ENCODE measurements at places on chromosomes 3 and 15. TPM values are rescaled to one million over a fixed set of nuclear protein-coding genes. Genes with fewer than 3 reads are reported as not detected.

GRCh38 chr3:107429320-107430181, 52.3 kb downstream of the CCDC54 start:
- no peaks in the 10 kb centered on the region for H3K36me3 ChIP-seq
- H3K27me3 ChIP-seq, result peaks cover 20% of the 10 kb centered on the region
- H3K4me1 ChIP-seq, result peaks cover 23% of the 10 kb centered on the region
- DNase-seq, result peak; percentile 59
- H3K4me3 ChIP-seq, result peak overlapping the region; percentile 61

GRCh38 chr3:152076148-152076547, 192.6 kb upstream of the MBNL1 start:
- no peaks in the 10 kb centered on the region for H3K4me1 ChIP-seq
- no peaks in the 10 kb centered on the region for H3K36me3 ChIP-seq
- H3K27ac ChIP-seq, result no peak overlapping the region
- no peak for DNase-seq
- no peak overlapping the region for H3K4me3 ChIP-seq
- H3K27me3 ChIP-seq, result no peaks in the 10 kb centered on the region

- DNase-seq, result no peak
- H3K4me1 ChIP-seq, result peaks cover 13% of the 10 kb centered on the region
- peaks cover 12% of the 10 kb centered on the region for H3K27me3 ChIP-seq
- no peaks in the 10 kb centered on the region for H3K36me3 ChIP-seq
- H3K4me3 ChIP-seq, result no peak overlapping the region
- H3K27ac ChIP-seq, result no peak overlapping the region
Measured at GRCh38 chr3:99878005-99878404, 60.3 kb downstream of the CMSS1 start.

DNA sequence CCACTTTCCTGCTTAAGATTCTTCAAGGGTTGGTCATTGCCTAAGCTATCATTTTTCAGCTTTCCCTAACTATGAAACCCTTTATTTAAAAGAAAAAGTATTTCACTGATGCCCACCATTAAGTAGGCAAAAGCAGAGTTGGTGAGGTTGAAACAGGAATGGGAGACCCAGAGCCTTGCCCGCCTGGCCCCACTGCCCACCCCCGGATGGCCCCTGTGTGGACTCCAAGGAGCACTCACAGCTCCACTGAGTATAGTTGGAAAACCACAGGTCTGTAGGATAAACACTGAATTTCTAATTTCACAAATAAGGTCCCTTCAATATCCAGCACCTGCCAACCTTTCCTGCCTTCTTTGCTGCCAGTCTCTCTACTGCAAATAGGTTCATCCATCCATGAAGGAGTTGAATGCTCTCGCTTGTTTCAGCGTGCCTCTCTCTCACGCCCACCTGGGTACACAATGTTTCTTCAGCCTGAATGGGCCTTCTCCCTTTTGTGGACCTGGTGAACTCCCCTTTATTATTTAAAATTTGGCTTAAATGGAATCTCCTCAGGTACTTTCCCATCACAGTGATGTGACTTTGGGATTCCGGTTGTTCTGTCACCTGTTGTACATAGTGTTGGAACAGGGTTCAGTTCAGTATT, 8.7 kb upstream of the ACAP2 start:
- no peaks in the 10 kb centered on the region for H3K36me3 ChIP-seq
- H3K27me3 ChIP-seq, result no peaks in the 10 kb centered on the region
- no peaks in the 10 kb centered on the region for H3K4me1 ChIP-seq
- H3K27ac ChIP-seq, result no peak overlapping the region
- H3K4me3 ChIP-seq, result no peak overlapping the region

- H3K4me3 ChIP-seq, result no peak overlapping the region
- H3K27ac ChIP-seq, result no peak overlapping the region
- H3K27me3 ChIP-seq, result no peaks in the 10 kb centered on the region
Measured at GRCh38 chr3:155517903-155518302, 224.4 kb upstream of the STRIT1 start.

DNA sequence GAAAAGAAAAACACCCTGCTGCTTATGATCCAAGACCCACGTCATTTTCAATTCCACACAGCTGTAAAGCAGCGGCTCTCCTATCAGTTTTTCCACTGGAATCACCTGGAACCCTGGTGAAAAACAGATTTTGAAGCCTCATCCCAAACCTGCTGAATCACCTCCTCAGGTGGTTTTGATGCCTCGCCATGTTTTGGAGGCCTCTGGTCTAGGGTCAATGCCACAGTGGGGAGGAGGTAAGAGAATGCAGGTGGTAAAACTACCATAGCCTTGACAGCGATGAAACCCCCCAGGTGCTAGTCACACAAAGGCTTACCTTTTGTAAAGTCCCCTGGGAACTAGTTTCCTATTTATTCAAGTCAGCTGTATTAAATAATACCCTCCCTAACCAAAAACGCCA, 24.8 kb downstream of the MYO1E start:
- no peak for DNase-seq
- H3K27me3 ChIP-seq, result no peaks in the 10 kb centered on the region
- H3K27ac ChIP-seq, result no peak overlapping the region
- no peak overlapping the region for H3K4me3 ChIP-seq
- H3K36me3 ChIP-seq, result no peaks in the 10 kb centered on the region
- no peaks in the 10 kb centered on the region for H3K4me1 ChIP-seq

The CIDEC gene
- not detected for total RNA-seq

- H3K4me3 ChIP-seq, result no peak overlapping the region
- no peak overlapping the region for H3K27ac ChIP-seq
- H3K36me3 ChIP-seq, result peaks cover 45% of the 10 kb centered on the region
- no peak for DNase-seq
- H3K4me1 ChIP-seq, result no peaks in the 10 kb centered on the region
Measured at GRCh38 chr15:57253082-57253481, 123.2 kb upstream of the CGNL1 start.

The COL6A6 gene
- not detected for total RNA-seq

- no peak overlapping the region for H3K4me3 ChIP-seq
- no peak for DNase-seq
- H3K27ac ChIP-seq, result no peak overlapping the region
- H3K4me1 ChIP-seq, result no peaks in the 10 kb centered on the region
Measured at GRCh38 chr3:3589715-3590130, 209.5 kb upstream of the LRRN1 start.

The CATSPER2 gene
- 6.3 TPM for total RNA-seq

DNA sequence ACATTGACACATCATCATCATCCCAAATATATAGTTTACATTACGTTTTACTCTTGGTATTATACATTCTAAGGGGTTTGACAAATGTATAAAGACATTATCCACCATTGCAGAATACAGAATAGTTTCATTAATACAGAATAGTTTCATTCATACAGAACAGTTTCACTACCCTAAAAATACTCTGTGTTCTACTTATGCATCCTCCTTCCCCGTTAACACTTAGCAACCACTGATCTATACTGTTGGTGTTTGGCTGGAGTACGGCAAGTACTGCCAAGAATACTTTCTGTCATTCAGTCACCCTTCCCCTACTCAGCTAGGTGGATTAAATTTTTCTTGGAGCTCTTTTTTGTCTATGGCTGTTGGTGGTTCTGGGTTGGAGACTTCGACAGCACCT, 33.4 kb downstream of the LEKR1 start:
- no peaks in the 10 kb centered on the region for H3K36me3 ChIP-seq
- no peak overlapping the region for H3K4me3 ChIP-seq
- H3K27ac ChIP-seq, result no peak overlapping the region
- no peak for DNase-seq

DNA sequence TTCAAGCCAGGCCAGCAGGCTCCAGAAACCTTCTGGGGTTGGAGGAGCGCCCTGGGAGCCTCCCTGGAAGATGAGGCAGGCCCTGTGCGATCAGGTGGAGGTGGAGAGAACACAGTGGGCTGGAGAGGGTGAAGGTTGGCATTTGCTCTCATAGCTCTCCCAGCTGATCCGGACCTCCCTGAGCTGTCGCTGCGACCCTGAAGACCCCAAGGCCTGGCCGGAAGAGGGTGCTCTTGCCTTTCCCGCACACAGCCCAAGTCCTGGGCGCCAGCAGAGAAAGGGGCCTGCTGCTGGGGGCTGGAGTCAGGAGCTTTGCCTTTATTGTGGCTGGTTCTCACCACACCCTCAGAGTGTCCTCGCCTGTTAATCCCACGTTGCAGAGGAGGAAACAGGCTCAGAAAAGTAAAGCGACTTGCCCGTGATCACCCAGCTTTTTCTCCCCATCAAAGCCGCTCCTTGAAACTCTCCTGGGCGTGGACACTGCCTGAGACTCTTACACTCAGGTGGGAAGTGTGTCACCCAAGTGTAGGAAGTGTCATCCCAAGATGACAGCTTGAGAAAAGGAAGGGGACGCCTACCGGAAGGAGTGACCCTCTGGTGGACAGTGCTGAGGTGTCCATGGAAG, 8.6 kb upstream of the RPL29 start:
- peaks cover 16% of the 10 kb centered on the region for H3K4me1 ChIP-seq
- H3K36me3 ChIP-seq, result no peaks in the 10 kb centered on the region
- no peak overlapping the region for H3K4me3 ChIP-seq
- no peak overlapping the region for H3K27ac ChIP-seq

All from CD4-positive, CD25-positive, alpha-beta regulatory T cell (primary cell).